T-helper 2 cell (primary cell): ENCODE measurements at places on chromosomes 6 and 20.

- DNase-seq, result no peak
These were observed 3.3 kb downstream of the ZGPAT start for GRCh38 chr20:63711085-63711645.

DNA sequence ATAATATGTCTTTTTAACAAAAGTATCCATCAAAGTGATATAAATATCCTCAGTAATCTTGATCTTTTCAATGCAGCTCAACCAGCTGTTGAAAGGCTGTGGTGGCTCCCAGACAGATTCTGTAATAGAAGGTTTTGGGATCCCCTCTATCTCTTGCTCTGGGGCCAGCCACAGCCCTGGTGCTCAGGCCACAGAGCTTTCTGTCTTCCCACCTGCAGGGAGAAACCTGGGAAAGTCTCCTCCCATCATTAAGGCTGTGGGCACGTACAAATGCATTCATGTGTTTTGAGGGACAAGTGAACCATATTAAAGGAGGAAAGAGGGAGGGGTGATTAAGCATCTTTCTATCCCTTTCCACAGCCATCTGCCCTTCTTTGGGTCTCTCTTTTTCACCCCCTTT, 183.1 kb downstream of the PRDM13 start:
- DNase-seq, result no peak

DNA sequence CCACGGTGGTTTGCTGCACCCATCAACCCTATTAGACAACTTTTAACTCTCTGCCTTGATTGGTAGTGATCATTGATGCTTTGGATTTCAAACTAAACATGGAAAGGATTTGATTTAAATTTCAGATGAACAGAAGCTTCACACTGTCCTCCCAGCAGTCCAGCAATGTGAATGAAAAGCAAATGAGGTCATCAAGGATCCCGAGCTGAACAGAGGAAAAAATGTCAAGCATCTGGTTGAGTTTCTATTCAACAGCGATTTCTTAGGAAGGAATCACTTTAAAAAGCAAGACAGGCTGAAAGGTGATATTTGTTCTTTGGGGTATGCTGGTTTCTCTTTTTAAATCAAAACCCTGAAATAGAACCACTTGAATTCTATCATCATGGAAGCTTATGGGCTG, 10.6 kb upstream of the SAMD3 start:
- no peak for DNase-seq

- DNase-seq, result no peak
These were observed 276.5 kb downstream of the CDKAL1 start for GRCh38 chr6:20810727-20811108.

GRCh38 chr6:64732888-64733287, 974.1 kb downstream of the EYS start:
- DNase-seq, result no peak

DNA sequence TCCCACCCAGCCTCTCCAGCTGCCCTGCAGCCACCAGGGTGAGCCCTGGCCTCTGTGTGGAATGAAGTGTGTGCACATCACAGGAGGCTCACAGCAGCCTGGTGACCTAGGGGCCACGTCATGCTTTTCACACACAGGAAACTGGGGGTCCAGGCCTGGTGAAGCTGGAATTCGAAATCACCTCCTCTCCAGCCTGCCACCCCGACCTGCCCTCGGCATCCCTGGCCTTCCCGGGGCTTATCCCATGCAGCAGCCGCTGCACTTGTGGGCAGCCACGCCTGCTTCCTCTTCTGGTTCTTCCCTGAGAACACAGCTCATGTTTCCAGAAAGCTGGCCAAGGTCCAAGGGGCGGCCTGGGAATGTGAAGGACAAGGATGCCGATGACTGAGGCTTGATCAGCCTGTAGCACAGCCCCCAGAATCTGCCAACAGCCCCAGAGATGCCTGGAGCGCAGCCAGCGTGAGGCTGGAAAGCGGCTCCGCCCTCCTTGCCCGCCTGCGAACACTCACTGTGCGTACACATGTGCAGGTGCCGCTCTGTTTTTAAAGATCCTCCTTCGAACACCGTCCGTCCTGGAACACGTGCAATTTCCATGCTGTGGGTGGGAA, 4.2 kb upstream of the NTSR1 start:
- DNase-seq, result no peak

DNA sequence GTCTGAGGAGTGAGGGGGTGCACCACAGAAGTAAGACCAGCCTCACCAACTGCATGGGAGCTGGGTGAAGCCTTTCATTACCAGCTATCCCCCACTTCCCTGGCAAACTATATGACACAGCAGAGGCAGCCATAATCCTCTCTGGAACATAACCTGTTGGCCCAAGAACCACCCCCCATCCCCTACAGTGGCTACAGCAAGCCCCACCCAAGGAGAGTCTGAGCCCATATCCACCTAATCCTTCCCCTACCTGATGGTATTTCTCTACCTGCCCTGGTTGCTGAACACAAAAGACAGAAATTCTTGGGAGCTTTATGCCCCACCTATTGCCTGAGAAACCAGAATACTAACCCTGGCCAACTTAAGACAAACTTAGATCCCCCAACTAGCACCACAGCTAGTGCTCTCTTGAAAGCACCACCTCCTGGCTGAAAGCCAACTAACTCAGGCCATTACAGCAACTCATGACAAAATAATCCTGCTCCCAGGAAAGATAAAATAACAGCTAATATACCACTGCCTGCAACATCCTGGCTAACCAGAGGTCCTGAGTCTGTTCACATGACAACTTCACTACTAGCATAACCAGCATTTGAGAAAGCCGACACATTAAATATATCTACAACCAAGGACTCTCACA, 11.2 kb downstream of the RNGTT start:
- no peak for DNase-seq

GRCh38 chr6:4348462-4349112, 213.2 kb upstream of the ECI2 start:
- DNase-seq, result no peak

DNA sequence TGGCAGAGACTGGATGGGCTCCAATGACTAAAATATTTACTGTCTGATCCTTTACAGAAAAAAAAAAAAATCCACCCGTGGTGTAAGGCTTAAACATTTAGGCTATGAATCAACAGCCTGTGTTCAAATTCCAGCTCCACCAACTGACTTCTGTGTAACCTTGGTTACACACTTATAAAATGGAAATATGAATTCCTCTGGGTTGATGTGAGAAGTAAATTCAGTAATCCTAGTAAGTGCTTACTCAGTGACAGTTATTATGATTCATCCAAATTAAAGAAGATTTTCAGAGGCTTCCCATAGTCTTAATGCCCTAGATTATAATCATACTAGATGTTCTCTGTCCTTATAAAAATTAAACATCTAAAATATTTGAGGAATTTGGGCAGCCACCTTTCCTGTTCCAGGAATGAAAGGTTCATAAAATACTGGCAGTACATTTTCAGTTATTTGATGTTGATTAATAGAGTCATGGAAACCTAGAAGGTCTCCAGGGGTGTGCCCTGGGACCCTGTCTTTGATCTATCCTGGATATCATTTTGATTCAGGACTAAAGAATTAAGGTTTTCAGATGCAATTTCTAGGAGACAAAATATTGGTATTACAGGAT, 180.3 kb upstream of the ZNF217 start:
- DNase-seq, result no peak

DNA sequence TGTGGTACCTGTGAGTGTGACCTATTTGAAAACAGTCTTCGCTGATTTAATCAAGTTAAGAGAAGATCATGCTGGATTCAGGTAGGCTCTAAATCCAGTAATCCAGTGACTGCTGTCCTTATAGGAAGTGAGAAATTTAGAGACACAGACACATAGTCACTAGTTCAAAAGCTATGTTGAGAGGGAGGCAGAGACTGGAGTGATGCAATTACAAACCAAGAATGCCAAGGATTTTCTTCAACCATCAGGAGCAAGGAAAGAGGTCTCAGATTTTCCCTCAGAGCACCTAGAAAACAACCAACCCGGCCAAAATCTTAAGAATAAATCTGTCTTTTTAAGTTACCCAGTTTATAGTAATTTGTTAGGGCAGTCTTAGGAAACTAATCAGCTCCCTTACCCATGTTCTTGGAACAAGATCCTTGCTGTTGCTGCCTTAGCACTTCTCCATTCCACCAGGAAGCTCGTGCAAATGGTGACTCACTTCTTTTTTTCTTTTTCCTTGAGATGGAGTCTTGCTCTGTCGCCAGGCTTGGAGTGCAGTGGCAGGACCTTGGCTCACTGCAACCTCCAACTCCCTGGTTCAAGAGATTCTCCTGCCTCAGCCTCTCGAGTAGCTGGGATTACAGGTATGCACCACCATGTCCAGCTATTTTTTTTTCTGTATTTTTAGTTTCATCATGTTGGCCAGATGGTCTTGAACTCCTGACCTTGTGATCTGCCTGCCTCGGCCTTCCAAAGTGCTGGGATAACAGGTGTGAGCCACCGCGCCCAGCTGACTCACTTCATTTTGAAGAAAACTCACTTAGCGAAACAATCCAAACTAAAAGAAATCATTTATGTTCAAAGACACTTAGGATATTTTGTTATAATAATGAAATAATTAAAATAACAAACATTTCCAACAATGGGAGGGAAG, 34.4 kb upstream of the ZNF184 start:
- DNase-seq, result no peak

DNA sequence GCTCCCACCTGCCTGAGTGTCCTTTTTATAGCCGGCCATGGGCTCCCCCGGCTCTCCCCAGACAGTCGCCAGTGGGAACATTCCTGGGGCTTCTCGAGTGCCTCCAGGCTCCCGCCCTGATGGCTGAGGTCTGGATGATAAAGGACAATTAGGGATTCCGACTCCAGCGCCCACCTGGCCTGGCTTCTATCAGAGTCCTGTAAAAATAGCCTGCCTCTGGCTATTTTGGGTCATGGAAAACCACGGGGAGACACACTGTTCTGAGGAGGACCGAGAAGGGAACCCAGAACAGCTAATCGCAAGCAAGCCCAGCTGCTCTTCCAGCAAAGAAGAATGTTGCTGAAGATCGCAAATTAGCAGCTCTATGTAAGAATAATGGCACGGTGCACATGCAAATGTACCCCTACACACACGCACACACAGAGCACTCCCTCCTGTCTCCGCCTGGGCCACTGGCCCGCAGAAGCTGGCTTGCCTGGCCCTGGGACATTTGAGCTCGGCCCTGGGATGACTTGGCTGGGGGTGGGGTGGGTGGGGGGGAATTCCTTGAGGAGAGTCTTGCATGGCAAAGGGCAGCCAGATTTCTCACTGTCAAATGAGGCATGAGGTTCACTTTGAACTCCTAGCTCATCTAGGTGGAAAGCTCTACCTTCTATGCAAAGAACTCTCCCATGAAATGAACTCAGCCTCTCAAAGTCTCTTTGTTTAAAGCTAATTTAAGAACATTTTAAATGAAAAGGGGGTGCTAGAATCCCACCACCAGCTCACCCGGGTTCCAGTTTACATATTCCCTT, 55.3 kb downstream of the CTCFL start:
- no peak for DNase-seq

DNA sequence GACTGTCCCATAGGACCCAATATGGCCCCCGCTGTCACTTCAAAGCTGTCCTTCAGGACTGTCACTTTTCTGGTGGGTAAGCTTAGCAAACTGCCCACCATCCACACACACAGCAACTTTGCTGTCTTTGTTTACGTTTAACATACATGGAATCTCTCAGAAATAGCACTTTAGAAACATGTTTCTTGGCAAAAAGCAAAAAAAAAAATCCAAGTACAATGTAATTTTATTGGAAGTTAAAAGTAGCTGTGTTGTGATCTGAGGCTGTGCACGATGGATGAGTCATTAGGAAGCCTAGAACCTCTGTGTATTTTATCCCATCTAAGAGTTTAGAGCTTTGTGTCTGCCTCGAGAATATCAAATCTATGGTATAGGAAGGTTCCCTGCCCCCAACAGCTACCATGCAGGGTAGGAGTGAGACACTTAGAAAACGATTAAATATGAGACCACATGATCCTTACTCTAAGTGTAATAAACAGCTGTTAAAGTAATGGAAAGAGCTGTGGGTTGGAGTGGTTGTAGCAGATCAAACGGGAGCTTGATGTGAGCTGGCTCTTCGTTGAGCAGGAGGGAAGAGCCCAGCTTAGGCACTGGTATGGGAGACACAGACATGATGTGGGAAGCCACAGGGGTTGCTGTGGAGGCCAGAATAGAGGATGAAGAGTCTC, 119.5 kb downstream of the PLEKHG1 start:
- DNase-seq, result no peak

DNA sequence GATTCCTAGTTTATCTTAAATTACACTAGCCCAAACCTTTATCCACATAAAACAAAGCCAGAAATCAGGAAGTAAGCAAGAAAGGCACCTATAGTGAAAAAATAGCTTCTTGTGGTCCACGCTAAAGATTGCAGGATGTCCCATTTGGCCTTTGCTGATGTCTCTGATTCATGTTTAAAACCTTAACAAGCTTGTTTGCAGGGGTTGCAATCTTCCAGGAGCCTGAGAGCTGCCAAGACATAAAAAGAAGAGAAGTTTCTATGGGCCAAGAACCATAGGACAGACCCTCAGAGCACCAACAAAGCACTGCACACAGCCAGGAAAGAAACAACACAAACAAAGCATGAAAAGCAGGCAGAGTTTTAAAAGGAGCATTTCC, 49.4 kb downstream of the ADAT2 start:
- DNase-seq, result no peak

- no peak for DNase-seq
These were observed 35.2 kb downstream of the PPP1R14C start for GRCh38 chr6:150177952-150178520.

GRCh38 chr6:17984812-17985670, 2.4 kb downstream of the KIF13A start:
- DNase-seq, result no peak

GRCh38 chr6:33906439-33906838, 102.6 kb upstream of the MLN start:
- no peak for DNase-seq

DNA sequence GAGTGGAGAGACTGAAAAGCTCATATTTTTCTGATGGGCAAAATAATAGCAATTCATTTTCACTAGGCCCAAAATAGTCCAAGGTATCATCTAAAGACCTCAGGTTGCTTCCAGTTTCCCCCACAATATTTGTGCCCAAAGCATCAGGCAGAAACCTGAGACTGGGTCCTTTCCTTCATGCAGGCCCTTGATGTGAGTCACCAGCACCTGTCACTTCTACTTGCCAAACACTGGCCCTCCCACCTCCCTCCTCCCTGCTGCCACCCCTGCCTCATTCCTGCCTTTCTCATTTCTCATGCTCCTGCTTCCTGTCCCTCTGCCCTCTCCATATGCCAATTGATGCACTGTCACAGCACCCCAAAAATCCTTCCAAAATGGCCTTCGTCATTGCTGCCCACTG, 230.4 kb upstream of the CST7 start:
- DNase-seq, result no peak

DNA sequence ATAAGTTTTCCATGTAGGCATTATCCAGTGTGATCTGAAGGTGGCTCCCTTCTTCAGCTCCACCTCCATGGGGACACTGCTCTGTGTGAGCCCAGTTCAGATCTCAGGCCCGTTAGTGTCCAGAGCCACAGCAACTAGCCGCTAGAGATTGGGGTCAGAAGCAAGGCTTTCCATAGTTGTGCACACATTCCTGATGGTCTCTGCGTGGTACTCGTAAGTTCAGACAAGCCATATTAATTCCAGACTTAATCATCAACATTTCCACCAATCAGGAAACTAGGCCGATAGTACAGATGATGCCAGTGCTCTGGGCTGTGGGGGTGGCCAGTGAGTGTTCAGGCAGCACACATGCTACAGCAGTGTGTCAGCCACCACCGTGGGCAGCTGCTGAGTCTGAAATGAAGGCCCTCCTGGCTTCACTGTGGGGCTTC, 17.5 kb upstream of the SYNCRIP start:
- DNase-seq, result no peak
